ENCODE measurements at places on chromosomes 6 and 20.

DNA sequence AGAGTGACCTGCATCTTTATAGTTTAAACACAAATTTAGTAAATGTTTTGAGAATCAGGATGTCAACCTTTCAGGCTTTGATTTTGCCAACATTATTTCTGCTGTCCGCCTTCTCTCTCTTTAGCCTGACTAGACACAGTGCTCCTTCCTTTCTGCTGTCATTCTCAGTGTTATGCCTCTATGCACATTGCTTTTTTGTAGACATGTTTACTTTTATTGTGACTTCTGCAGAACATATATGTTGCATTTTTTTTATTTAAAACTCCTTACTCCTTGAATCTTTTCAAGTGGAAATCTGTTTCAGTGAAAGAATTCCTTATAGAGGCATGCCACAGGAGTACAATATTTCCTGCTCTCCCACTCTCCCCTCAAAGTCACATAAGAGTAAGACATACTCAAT is 64.2 kb downstream of the LAMA4 start:
- no peak for DNase-seq

GRCh38 chr20:50005471-50005981 is 22.7 kb downstream of the SNAI1 start:
- DNase-seq: no peak

GRCh38 chr20:25336561-25337422 is 53.8 kb downstream of the ABHD12 start:
- DNase-seq: no peak

- DNase-seq: no peak
Measured at GRCh38 chr6:143160439-143161220, 99.9 kb downstream of the AIG1 start.

GRCh38 chr6:8054276-8054675 is 9.9 kb downstream of the BLOC1S5 start:
- no peak for DNase-seq

DNA sequence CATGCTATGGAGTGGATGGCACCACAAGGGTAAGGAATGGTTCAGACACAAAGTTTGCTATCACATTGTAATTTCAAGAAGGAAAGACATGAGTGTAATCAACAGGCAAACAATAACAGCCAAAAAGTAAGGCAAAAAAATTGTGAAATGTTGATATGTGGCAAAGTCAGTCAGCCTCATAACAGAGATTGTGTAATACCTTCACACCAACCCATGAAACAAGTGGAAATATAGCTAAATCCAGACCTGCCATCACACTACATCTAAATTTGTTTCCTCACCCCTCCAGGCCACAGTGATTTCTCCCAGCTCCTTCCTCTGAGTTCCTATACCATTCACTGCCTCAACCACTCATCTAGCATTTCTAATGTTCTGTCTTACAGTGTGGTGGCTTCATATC is 37.3 kb downstream of the SIM1 start:
- DNase-seq: no peak

DNA sequence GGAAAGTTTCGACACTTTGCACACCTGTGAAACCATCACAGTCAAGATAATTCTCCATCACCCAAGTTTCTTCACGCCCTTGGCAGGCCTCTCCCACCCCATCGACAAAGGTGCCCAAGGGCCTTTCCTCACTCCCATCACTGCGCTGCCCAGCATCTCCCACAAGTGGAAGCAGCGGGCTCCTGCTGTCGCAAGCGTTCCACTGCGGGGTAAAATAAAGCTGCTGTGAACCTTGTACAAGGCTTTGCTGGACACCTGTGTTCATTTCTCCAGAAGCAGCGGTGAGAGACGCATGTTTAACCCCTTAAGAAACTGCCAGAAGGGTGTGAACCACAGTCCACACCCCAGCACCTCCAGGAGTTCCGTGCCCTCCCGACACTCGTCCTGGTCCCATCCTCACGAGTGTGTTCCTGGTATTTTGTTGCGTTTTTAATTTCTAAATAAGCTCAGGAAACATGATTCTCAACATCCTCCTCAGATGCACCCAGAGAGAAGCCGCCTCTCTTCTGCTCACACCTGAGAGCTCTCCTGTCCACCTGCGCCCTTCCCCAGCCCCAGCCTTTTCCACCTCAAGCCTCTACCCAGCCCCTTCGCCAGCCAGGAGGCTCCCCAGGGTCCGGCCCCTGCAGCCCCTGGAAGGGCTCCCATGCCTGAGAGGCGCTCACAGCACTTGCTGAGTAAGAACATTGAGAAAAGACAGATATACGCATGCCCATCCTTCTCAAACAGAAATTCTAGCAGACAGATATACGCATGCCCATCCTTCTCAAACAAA is 97.5 kb downstream of the TAF4 start:
- no peak for DNase-seq

DNA sequence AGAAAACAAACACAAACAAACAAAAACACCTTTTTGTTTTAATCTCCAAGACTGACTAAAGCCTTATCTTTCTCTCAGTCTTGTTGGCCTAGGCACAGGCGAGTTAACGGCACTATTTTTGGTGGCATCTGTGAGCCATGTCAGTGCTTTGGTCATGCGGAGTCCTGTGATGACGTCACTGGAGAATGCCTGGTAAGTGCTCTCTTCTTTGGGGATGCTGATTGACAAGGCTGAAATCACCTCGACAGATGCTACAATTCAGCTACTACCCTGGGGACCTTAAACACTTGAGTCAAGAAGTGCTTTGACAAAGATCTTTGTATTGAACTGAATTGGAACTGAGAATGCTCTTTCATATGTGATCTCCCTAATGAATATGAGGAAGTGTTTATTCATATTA is 384.1 kb downstream of the LAMA2 start:
- DNase-seq: no peak

DNA sequence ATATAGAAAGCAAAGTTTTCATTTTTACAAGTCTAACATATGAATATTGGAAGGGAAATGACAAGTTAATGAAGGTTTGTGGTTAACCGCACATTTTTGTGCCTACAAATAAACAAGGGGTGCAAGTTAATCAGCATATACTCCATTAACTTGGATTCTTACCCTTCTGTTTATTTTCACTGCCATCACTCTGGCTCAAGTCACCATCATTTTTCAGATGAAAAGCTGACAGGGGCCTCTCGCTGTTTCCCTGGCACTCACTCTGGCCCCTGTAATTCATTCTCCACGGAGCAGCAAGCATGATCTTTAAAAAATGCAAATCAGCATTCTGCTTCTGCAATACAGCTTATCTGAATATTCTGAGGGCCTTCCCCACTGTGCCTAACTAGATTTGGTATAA is 29.8 kb downstream of the APCDD1L start:
- DNase-seq: no peak

DNA sequence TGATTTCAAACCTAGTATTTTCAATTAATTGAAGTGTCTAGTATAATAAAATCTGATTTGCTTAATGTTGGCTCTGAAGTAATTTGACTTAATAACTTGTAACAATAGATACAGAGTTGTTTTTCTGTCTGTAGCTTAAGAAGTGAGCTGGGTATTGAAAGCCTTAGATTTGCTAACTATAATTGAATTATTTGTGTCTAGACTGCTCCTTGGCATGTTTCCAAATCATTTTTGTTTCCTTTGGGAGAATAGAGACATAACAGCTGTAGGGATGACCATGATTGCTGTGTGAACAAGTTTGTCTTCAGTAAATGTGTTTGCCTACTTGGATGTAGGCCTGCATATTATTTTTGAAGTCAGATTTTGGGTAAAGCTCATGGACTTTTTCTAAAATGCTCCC is 115.4 kb downstream of the SCAF8 start:
- DNase-seq: no peak

DNA sequence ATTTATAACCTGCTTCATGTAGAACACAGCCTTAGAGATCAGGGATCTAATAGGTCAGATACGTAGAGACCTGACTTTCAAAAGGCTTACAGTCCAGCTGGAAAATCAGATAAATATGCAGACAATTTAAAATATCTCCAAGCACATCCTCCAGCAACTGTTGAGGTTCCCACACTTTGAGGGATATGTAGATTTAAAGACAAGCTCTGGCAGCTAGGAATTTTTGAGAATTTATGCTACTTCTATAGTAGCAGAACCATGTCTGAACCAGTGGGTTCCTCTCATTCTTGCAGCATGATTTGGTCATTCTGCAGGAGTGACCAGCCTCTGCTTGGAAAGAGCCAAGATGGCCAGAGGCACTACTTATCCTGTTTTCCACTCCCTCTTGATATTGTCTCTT is 60.5 kb downstream of the CYB5R4 start:
- DNase-seq: no peak

DNA sequence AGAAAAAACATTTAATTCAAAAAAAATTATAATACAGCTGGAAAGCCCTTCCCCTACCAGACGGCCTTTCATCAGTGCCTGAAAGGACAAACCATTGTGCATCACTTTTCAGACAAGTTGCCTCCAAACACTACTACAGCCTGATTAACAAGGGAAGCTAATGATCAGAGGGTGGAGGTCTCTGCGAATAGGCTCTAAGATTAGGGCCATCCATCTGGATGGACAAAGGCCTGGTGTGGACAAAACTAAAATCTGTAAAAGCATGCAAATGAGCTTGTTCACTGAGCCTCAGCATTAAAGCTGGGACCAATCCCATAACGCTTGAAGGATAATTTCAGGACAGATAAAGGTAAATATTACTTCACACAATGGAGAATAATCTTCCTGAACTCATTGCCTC is 228.7 kb upstream of the PLN start:
- DNase-seq: no peak

GRCh38 chr20:11080010-11080409 is 406.2 kb upstream of the JAG1 start:
- no peak for DNase-seq

GRCh38 chr20:21398109-21399004 is 1.0 kb upstream of the NKX2-4 start:
- DNase-seq: no peak

GRCh38 chr20:32583581-32584070 is 1.5 kb downstream of the NOL4L start:
- peak; percentile 15 for DNase-seq

GRCh38 chr6:36929152-36929551 is 25.4 kb upstream of the PI16 start:
- DNase-seq: no peak

DNA sequence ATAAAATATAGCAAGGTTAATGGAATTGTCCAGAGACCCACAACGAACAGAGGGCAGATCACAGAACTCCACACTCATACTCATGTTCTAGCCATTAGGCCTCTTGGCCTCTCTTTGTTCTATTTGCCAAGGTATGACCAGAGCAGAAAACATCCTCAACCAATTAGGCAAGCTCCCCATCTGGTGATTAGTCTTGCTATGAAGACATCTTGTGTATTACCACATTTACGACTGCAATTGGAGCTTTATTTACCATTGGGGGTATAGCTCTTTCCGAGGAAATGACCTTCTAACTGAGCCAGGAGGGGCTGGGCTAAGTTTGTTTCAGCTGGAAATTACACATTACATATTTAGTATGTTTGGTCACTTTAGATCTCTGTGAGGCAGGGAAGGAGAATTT is 593.9 kb downstream of the CD109 start:
- no peak for DNase-seq

DNA sequence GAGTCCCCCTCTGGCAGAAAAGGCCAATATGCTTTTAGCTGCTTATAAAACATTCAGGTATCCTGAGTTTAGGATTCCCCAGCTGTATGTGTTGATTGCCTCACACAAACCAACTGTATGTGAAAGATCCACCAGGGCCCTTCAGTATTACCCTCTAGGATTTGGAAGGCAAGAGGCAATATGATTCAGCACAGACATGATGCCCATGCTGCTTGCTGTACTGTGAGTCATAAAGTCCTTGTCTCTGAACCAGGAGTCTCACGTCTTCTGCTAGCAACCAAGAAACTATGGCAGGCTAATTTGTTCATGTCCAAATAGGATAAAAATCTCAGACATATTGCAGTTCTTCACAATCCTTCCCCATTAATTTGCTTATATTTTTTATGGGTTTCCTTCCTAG is 789.2 kb upstream of the SLC35B3 start:
- DNase-seq: no peak

DNA sequence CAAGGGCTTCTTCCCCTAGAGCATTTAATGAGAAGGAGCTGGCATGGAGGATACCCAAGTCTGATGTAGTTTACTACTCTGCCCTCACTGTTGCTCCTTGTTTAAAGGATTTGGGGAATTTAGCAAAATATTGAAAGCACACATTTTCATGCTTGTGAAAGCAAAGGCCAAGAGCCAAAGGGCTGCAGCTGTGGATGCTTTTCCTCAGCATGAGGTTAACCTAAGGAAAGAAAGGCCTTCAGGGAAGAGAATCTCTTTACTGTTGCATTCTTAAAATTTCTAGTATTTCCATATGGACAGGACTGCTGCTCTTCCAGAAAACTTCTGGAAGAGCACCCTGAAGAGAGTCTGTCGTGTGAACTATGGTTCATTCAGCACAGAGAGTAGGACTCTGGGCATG is 45.9 kb upstream of the SASH1 start:
- DNase-seq: no peak

DNA sequence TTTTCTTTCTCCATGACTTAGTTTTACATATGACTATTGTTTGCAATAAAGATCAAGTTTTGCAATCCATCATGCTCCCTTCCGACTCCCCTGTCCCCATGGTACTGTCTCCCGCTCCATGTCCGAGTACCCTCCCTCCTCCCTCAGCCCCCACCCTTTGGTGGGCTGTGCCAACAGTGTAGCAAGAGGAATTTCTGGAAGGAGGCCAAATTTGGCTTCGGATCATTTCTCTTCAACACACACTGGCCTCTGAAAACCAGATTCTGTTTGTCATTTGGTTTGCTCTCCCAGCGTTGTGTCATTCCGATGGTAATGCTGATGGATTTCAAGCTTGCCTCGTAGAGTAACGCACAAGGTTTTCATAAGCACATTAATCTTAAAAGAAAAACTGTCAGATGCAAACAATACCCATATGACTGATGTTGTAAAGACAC is 22.9 kb upstream of the PAX1 start:
- DNase-seq: no peak

- peak; percentile 36 for DNase-seq
Measured at GRCh38 chr6:138692058-138692977, 81.3 kb upstream of the CCDC28A start.

GRCh38 chr6:11212664-11213063 is 19.8 kb downstream of the NEDD9 start:
- DNase-seq: no peak

GRCh38 chr6:161373905-161374451 is 100.1 kb upstream of the AGPAT4 start:
- peak; percentile 44 for DNase-seq

DNA sequence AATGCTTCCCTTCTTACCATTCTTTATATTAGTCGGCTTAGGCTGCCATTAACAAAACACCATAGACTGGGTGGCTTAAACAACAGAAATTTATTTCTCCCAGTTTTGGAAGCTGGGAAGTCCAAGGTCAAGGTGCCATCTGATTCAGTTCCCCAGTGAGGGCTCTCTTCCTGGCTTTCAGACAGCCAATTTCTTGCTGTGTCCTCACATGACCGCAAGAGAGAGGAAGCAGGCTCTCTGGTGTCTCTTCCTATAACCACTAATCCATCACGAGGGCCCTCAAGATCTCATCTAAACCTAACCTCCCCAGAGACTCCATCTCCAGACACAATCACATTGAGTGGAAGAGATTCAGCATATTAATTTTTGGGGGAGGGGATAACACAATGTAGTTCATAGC is 193.0 kb upstream of the SGK1 start:
- DNase-seq: no peak

- DNase-seq: peak; percentile 26
Measured at GRCh38 chr6:112235956-112236355, 18.4 kb downstream of the LAMA4 start.

Measured in activated T-helper 9 cell treated with anti-CD3 and anti-CD28 coated beads, Interleukin-2, amount 50 U/mL, for 16 hours (primary cell).